ENCODE measurements at places on chromosomes 5 and 9.
A peak's percentile ranks its signal among the peaks of the same experiment; 100 is the strongest.

DNA sequence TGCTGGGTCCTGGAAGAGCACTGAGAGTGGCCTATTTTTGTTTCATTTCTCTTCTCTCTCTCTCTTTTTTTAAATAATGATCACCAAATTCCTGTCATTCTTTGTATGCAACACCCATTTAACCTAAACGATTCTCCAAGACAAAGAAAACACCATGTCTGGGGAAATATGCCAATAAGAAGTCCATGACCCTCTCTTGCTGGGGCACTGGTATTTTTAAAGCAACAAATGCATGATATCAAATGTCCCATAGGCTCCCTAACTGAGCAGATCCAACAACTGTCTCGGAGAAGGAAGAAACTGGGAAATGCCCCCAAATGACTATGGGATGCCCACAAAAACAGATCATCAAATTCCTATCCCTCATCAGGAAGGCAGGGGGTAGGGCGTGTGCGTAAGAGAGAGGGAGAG lies 567.4 kb downstream of the CCDC171 start:
- no peak for DNase-seq

DNA sequence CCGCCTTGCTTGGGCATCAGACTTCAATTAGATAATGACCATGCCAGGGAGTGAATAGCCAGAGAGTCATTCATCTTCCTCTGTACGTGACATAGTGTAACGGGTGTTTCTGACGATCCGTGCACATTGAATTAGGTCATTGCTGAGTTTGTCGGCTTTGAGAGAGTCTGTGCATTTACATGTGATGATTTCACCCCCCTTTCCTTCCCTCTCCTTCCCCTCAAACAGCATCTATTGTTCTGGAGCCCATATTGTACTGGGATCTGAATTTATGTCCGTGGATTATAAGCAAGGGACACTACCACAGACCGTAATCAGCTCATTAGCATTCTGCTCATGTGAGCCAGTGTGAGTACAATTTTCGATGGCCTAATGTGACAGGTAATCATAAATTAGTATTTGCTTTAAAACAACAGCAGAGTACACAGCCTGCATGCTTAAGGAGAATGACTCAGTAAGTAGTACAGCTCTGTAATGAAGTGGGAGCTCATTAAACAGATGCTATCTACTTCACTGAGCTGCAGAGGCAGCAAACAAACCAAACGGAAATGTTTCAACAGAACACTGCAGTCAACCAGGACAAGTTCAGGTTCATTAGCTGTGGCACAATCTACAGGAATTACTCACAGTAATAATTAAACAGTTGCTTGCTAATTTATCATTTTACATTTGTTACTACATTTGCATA lies 302.1 kb downstream of the CSNK1G3 start:
- DNase-seq = no peak

DNA sequence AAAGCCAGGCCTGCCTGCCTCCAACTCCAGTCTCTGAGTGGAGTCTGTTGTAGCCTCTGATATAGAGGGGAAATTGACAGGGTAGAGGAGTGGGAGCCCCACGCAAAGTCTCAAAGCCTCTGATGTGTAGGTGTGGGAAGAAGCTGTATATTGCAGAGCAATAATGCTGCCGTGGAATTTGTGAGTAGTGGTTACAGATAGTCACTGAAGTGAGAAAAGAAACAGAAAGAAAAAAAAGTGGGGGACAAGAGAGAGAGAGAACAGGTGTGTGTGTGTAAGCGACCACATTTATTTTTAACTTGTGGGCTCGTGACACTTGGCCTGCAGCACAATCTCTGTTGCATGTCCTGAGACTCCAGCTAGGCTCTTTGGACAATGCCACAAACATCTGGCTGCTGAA lies 227.8 kb downstream of the NSG2 start:
- no peak for DNase-seq

- DNase-seq = no peak
Measured at GRCh38 chr5:61869333-61869732, 436.7 kb upstream of the KIF2A start.

DNA sequence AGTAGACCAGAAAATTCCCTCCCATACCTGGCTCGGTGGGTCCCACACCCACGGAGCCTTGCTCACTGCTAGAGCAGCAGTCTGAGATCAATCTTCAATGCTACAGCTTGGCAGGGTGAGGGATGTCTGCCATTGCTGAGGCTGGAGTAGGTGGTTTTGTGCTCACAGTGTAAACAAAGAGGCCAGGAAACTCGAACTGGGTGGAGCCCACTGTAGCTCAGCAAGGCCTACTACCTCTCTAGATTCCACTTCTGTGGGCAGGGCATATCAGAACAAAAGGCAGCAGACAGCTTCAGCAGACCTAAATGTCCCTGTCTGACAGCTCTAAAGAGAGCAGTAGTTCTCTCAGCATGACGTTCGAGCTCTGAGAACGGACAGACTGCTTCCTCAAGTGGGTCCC lies 5.6 kb upstream of the GZMA start:
- DNase-seq = no peak

DNA sequence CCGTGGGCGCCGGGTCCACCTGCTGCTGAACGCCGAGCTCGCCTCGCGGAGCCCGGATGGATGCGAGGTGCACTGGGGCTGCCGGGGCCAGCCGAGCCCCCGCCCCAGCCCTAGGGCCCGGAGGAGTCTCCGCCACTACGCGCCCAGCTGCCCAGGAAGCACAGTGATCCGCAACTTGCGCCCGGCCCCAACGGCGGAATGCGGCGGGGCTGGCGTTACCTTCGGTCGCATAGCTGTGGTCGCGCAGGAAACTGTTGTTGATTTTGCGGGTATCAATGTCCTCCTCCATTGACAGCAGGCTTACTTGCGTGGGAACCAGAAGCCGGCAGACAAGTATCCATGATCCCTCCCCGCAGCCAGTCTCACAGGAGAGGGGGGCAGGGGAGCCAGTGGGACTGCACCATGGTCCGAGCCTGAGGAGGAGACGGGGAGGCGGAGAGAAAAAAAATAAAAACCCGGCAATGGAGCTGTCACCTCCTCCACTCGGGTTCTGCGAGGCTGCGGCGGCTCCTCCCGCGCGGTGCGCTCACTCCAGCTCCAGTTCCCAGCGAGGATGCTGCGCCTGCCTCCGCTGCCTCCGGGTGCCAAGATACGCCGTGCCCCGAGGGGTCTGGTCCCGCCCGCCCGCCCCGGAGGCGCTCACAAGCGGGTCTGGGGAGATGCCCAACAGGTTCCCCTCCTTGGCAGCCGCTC lies 628 bp downstream of the PPP2R2B start:
- peak; percentile 11 for DNase-seq

DNA sequence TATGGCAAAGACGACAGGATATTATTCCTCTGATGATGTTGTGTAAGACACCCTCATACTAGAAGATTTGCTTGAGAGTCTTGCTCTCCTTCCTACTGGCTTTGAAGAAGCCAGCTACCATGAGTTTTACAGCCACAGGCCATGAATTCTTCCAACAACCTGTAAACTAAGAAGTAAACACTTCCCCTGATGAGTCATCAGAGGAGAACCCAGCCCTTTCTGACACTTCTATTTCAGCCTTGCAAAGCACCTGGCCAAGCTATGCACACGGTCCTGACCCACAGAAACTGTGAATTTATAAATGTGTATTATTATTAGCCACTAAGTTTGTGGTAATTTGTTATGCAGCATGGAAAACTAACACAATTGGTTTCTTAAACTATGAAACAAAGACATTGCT lies 288.8 kb upstream of the ADAMTSL1 start:
- DNase-seq = no peak

- no peak for DNase-seq
Measured at GRCh38 chr5:149038336-149039080, 24.4 kb downstream of the SH3TC2 start.

DNA sequence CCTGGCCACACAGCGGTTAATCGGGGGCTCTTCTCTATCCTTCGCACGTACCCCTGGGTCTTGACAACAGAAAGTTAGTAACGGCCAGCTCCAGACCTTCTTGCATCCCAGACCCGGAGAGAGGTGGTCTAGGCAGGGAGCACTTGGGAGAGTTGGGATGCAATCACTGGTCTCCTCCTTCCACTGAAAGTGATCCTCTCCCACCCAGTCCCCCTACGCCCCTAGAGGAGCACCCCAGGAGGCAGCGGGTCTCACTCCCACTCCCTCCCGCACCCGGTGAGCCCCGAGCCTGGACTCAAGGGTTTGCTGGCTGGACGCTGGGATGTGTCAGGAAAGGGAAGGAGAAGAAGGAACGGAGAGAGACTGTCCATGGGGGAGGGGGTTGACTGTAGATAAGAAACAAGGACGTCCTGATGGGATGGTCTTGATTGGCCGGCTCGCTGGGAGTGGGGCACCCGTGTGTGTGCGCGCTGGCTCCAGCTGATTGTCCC lies 2.0 kb downstream of the RORB start:
- no peak for DNase-seq

DNA sequence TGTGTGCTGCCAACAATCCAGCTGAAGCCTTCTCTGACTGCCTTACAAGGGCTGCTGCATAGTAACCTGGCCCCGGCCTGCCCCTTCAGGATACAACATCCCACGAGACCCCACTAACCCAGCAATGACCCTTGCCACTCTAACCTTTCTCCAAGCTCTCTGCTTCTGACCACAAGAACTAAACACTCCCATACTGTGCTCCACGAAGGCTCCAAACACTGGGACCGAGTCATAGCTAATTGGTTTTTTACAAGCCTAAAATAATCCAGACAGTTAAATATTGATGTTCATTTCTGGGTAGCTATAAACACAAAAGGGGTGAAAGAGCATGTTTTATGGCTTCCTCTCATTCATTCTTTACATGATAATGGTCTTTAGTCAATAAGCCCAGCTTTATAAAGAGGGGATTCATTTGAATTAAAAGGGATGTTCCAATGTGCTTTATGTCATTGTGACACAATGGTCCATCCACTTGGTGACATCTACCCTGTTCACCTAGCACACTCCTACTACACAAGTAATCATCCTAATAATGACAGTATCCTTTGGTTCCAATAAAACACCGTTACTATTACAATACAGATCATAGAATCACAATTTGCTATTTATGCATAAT lies 16.2 kb upstream of the TLE4 start:
- no peak for DNase-seq

DNA sequence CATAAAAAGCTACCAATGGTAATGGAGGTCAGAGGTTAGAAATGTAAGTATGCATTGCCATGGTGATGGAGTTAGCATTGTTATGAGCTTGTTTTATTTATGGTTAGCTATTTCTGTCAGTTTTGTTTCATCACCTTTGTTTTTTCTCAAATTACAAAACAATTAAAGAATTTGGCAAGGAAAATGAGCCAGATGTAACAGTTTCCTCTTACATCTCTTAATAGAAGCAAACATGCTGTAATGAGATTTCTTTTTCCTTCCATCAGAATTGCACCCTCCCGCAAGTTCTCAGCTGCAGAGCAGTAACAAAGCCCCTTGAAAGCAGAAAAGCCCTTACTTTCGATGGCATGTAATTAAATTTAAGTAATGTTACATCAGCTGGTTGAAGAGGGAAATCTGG lies 233.0 kb downstream of the SGCD start:
- no peak for DNase-seq

DNA sequence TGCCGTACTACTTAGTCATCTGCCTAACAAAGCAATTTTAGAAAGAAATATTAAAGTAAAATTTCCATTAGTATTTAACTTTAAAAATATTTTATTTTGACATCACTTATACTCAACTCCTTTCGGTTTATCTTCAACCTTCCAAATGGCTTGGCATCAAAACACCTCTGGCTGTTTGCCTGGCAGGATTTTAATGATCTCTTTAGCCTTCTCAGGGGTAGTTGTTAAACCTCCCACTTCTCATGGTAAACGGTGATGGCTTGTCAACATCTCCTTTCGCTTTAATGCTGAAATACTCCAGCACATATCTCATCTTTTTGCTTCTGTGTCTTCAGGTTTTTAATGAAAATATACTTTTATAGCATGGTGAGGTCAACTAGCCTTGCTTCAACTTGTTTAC lies 747.1 kb downstream of the CETN3 start:
- no peak for DNase-seq

DNA sequence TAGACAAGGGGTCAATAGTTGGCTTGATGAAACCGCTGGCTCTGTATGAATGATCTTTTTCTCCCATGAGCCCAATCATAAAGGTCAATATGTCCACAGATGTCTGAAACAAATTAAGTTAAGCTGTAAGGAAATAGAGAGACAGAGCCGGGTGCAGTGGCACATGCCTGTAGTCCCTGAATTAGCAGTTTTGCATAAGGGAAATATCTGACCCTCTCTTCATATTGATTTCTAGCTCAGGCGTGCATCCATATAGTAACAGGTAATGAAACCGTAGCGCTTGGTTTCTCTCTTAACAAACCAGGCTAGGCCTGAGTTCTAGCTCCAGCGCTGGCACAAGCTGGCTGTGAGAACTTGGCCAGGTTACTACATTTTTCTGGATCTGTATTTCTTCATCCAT lies 118.1 kb upstream of the ERCC6L2 start:
- DNase-seq = no peak

DNA sequence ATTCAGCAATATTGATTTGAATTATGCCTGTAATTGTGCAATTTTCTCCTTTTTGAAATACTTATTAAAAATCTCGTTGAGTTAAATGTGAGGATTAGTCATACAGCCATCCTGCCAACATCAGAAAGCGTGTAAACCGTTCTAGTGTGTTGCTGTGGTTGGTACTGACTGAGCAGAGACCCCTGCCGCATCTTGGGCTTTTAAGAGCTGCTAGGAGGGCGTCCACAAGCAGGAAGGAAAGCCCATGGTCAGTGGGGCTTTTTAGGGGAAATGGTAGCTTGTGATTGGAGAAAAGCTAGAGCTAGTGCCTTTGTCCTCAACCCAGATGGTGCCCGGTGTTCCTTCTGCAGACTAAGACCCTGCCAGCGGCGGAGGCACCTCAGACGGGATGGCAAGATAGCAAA lies 1.3 kb downstream of the SDHA start:
- DNase-seq = no peak

GRCh38 chr9:86903734-86904085 lies 43.6 kb downstream of the GAS1 start:
- no peak for DNase-seq

- DNase-seq = no peak
Measured at GRCh38 chr9:107593224-107593870, 103.8 kb upstream of the KLF4 start.

DNA sequence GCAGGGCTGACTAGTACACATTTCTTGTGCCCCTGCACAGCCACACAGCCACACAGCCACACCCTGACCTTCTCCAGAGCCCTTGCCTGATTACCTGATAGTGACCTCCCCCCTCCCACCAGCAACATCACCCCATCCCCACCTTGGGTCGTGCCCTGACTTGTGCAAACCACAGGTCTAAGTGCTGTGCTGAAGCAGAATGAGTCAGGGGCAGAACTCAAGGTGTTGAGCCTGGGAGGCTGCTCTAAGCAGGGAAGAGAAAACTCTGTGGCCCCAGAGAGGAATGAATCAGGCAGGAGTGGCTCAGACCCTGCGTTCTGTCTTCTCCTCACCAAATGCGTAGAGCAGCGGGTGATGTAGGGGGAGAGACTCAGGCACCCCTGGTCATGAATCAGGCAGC lies 24.3 kb upstream of the FAT2 start:
- peak; percentile 33 for DNase-seq

DNA sequence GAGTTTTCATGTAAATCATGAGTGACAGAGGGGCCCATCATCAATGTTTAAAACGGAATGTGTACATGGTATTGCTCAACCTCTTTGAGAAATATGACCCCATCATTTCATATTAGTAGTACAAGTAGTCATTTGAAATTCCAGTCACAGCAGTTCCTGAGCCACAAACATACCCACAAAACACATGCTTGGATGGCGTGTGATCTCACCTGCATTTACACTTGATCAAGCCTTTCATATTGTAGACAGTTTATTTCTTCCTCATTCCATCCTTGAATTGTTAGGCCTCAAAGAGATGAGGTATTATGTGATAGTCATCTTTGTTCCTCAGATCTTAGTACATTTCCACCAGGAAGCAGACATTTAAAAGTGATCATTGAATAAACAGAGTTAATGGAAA lies 96.8 kb upstream of the TAS2R1 start:
- no peak for DNase-seq

GRCh38 chr5:168047043-168047668 lies 244.3 kb upstream of the WWC1 start:
- DNase-seq = no peak
